ENCODE measurements at places on chromosomes 6 and 20.
A peak's percentile ranks its signal among the peaks of the same experiment; 100 is the strongest.

DNA sequence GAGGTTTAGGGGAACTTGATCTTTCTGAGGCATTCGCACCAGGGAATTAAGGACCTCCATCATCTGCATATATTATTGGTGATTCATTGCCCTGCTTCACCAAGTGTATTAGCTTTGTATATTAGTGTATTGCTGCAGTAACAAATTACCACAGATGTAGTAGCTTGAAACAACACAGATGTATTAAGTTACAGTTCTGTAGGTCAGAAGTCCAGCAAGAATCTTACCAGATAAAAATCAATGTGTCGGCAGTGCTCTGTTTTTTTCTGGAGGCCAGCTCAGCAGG lies 65.8 kb downstream of the HMGN3 start:
- DNase-seq, result no peak

DNA sequence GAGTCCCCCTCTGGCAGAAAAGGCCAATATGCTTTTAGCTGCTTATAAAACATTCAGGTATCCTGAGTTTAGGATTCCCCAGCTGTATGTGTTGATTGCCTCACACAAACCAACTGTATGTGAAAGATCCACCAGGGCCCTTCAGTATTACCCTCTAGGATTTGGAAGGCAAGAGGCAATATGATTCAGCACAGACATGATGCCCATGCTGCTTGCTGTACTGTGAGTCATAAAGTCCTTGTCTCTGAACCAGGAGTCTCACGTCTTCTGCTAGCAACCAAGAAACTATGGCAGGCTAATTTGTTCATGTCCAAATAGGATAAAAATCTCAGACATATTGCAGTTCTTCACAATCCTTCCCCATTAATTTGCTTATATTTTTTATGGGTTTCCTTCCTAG lies 789.2 kb upstream of the SLC35B3 start:
- DNase-seq, result no peak

DNA sequence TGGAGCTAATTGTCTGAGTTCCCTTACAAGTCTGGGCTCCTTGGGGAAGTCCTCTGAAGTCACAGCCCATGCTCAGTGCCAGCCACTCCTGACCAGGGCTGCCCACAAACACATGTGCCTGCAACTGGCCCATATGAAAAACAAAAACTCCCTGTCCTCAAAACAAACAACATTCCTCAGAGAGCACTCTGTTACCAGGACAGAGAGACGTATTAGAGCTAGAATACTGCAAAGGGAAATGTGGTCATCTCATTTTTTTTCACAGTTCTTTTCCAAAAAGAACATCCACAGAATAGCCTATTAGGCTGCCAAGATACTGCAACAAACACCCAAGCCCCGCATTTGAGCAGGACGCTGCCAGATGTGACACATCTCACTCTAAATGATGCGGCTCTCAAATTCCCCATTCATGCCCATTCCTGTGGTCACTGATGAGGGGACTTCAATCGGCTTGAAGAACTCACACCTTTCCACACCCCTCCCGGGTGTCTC lies 71.1 kb downstream of the SLC22A23 start:
- peak; percentile 52 for DNase-seq

- no peak for DNase-seq
Observed at GRCh38 chr6:153083869-153084268, 47.2 kb downstream of the RGS17 start.

GRCh38 chr6:5051394-5051793 lies 33.7 kb upstream of the PPP1R3G start:
- DNase-seq, result no peak

DNA sequence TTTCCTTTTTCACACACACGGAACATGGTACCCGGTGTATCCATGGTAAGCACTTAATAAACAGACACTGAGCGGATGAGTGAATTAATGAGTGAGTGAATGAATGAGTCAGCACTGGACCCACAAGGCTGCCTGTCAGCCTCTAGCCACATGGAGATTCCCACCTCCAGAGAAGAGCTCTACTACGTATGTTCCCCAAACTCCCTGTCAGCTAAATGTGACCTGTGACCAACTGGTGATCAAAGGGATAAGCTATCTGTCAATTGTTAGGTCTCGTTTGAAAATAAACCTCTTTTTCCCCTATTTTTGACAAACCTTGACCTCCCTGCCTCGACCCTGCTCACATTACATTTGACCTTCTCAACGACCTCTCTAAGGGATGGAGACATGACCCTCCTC lies 24.5 kb upstream of the TAF8 start:
- no peak for DNase-seq

All from frontal cortex (tissue), 4 donors.